Spinal cord (tissue), 10 donors: ENCODE measurements at places on chromosomes 7 and 10.

DNA sequence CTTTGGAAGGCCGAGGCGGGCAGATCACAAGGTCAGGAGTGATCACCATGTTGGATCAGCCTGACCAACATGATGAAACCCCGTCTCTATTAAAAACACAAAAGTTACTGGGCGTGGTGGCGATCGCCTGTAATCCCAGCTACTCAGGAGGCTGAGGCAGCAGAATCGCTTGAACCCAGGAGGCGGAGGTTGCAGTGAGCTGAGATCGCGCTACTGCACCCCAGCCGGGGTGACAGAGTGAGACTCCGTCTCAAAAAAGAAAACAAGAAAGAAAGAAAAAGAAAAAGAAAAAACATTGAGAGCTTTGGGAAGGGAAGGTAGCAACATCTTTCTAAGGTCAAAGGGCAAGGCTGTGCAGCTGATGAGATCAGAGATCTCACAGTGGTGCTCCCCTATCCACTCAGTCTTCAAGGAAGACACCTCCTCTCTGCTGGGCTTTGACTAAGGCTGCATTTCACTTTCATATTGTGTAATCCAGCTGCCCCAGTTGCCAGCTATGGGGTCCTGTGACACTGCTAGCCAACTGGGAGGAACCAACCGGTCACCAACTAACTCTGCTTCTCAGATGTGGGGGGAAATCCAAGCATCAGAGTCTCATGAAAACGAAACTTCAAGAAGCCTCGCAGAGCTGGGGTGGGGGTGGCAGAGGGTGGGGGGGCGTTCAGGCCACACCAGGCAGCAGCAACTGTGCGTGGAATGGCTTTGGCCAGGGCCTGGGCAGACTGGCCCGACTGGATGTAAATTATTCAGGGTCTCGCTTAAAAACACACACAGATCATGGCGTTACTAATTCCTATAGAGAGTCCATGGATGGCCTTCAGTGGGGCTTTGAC lies 1.5 kb downstream of the IL15RA start:
- DNase-seq = no peak

DNA sequence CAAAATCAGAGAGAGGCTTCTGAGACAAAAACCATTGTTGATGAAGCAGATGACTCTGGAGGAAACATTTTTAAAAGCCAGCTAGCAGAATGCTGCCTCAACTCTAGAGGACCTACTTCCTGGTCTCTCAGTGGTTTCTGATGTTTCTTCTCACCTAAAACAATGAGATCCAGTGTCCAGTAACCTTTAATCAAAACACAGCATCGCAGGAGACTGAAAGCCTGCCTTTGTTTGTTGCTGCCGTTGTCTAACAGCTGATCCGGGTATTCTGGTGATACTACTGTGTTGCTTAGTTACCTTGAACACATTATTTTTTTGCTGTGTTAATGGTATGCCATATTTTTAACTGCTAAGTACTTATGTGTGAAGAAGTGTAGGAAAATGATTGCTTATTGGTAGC lies 70.9 kb downstream of the WIPF3 start:
- no peak for DNase-seq

DNA sequence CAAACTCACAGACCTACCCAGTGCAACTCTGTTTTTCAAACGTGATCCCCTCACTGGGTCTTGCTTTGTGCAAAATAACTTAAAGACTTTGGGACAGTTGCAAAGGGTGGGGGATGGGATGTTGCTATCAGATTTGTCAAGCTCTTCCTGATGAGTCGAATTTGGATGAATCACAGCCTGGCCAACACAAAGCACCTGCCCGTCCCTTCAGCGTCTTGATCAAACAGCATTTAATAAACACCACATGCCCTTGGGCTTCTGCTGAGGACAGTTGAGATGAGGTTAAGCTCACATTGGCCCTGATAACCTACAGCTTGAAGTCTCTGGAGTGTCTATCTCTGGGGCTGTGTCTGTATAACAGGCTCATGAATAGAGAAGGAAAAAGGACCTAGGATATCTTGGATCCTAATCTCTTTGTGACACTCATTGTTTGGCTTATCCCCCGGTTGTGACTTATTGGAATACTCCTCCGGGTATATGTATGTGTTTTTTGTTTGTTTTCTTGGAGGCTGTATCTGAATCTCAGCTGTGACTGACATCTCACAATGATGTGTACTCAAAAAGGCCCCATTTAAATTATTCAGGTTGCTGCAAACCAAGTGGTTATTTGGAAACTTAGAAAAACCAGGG lies 132.6 kb upstream of the NAMPT start:
- DNase-seq = no peak

DNA sequence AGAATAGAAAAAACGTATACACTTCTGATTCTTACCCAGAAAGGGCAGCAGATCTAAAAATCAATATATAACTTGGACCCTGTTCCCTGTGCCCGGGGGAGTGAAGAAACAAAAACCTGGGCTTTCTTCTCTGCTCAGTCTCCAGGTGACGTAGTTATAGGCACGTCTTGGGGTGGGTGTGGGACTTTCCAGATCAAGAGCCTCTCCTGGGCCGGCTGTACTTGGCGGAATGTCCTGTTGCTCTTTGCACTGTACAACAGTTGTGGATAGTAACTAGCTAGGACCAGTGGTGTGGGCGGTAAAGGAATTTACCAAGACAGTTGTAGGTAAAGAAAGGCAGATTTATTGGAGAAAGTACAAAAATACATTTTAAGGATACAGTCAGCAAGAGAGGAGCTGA lies 40.4 kb upstream of the STEAP4 start:
- no peak for DNase-seq

DNA sequence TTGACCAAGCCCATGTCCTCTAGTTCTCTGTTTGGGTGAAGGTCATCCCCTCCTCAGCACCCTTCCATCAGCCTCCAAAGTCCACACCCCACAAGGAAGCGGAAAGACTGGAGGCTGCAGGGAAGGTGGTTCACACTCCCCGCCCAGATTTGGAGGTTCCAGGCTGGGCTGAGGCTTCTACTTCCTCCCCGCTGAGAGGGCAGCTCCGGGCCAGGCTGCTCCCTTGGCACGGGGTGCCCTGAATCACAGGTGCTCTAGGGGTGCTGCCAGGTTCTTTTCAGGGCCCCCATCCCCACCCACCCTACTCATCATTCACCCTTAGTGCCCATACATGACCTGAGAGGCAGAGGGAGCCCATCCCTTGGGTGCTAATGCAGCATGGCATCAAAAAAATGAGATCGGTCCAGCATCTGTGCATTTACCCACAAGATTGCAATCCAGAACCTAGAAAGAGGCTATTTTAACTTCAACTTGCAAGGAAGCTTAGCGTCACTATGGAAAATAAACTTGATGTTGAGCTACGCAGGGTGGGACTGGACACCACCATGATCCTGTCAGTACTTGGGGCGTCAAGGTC lies 47.3 kb upstream of the ZMIZ1 start:
- DNase-seq = no peak

DNA sequence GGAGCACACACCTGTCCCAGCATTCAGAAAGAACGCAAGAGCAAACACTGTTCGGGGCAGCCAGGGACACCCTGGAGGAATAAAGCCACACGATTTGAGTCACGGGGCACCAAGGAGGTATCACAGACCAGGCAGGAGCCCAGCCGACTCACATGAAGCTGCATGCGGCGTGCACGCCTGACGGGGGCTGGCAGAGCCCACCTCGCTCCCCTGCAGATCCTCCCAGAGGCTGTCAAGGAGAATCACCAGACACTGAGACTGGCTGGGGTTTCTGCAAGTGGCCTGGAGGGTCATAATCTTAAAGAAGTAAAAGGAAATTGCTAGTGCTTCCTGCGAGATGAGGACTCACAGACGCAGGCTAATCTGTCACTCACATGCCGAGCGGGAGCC lies 61.6 kb downstream of the TCERG1L start:
- DNase-seq = no peak

GRCh38 chr7:94509264-94509886 lies at the start of gene CASD1:
TSS of gene CASD1 (plus strand) at chr7:94509809. CDS start at chr7:94510085, 276 bp downstream.
- DNase-seq = no peak

- DNase-seq = no peak
These were observed 339.4 kb downstream of the FRMD4A start for GRCh38 chr10:13991353-13991752.

DNA sequence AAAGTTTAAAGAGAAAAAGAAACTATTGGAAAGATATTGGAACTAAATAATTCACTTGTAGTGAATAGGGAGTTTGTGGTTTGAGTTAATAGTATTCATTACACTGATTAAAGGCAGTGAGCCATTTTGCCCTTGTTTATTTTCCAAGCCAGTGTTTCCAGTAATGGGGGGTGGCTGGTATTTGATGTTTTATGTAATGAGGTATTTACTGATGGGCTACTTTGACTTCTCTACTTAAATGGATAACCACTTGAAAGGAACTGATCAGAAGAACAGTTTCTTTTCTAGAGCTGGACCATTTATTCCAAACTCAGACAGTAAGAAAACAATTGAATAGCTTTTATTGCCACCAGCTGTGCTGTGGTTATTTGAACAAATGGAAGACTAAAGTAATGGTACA lies 227.0 kb upstream of the HDAC9 start:
- DNase-seq = no peak
